Pulmonary artery endothelial cell (primary cell): ENCODE measurements at places on chromosomes 6 and 20. TPM values are rescaled to one million over a fixed set of nuclear protein-coding genes. Genes with fewer than 3 reads are reported as not detected.

Gene PSORS1C1
- 2.2 and 2.4 TPM in 2 replicates for total RNA-seq

Gene PGC
- total RNA-seq, result not detected in 2 replicates

Gene BMP7
- not detected in 2 replicates for total RNA-seq

Gene NHSL1
- total RNA-seq, result 15.4 and 28.7 TPM in 2 replicates

Gene XRN2
- total RNA-seq, result 95.4 and 100 TPM in 2 replicates

Gene LY6G6D
- not detected in 2 replicates for total RNA-seq

Gene SPEF1
- total RNA-seq, result 0.13 TPM in 1 of 2 replicates, not detected in the other

Gene PIM1
- total RNA-seq, result 3.2 and 3.6 TPM in 2 replicates

Gene CFAP61
- total RNA-seq, result not detected in 2 replicates

Gene PACRG
- total RNA-seq, result not detected in 2 replicates

Gene RBPJL
- not detected in 2 replicates for total RNA-seq

Gene CNBD2
- total RNA-seq, result 2.8 and 3.8 TPM in 2 replicates

Gene OR2J3
- not detected in 2 replicates for total RNA-seq

Gene ADGRG6
- total RNA-seq, result 10.0 and 14.5 TPM in 2 replicates

Gene SLC35D3
- not detected in 2 replicates for total RNA-seq

Gene PPP1R14C
- total RNA-seq, result 0.04 TPM in 1 of 2 replicates, not detected in the other

Gene MOG
- not detected in 2 replicates for total RNA-seq

Gene NKAIN4
- not detected in 2 replicates for total RNA-seq

Gene HLA-DOB
- 0.49 TPM in 1 of 2 replicates, not detected in the other for total RNA-seq

Gene MRAP2
- total RNA-seq, result 4.4 and 13.3 TPM in 2 replicates

Gene AKAP7
- 1.9 and 3.2 TPM in 2 replicates for total RNA-seq

Gene POM121L2
- total RNA-seq, result not detected in 2 replicates

Gene SIRPD
- not detected in 2 replicates for total RNA-seq

Gene MUCL3
- not detected in 2 replicates for total RNA-seq

Gene ARMC12
- 0.11 and 0.40 TPM in 2 replicates for total RNA-seq

Gene LAMA2
- 1.8 and 7.4 TPM in 2 replicates for total RNA-seq

Gene NKX2-4
- total RNA-seq, result not detected in 2 replicates

Gene PABPC1L
- 1.6 and 3.3 TPM in 2 replicates for total RNA-seq

Gene ROS1
- not detected in 2 replicates for total RNA-seq

Gene RIPOR2
- total RNA-seq, result 0.18 TPM in 1 of 2 replicates, not detected in the other

Gene ENPP4
- 8.7 and 11.9 TPM in 2 replicates for total RNA-seq

Gene FABP7
- not detected in 2 replicates for total RNA-seq
